ENCODE measurements at places on chromosomes 7 and 10.

DNA sequence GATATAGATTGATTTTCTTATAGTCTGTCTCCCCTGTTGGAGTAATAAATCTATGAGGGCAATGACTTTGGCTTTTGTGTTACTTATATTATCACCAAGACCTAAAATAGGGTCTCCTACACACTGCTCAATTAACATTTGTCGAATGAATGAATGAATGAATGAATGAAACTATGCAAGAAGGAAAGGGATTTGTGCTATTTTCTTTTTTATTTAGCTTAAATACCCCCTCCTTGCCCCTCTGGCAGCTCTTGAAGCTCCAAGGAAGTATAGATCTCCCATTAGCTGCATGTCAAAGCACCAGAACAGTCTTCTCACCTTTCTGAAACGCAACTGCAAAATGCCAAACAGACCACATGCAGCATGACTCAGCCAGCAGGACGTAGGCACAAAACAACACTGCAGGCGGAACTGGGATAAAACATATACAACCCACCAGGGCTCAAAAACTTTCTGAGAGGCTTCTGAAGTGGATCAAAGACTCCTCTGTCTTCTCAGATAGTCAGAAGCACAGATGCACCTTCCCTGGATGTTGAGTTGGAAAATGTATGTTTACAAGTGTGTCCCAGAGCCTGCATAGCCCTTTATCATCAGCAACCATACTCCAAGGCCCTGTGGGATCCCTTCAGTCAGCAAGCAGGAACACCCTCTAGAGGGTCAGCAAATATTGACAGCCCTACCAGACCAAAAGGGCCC lies 187.8 kb downstream of the NPSR1 start:
- DNase-seq, result no peak

GRCh38 chr10:22727663-22728062 lies 13.3 kb upstream of the PIP4K2A start:
- no peak for DNase-seq

DNA sequence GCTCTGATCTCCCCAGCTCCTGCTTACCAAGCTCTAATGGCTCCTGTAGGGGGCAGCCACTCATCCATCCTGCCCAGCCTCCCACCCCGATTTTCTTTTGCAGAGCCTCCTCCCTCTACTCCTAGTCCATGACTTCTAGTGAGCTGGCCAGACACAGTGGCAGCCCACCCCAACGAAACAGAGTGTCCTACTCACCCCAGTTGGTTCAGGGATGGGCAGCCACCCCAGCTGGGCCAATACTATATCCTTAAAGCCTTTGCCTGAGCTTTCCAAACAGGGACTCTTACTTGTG lies 77.1 kb downstream of the GRID1 start:
- DNase-seq, result no peak

- DNase-seq, result no peak
Measured at GRCh38 chr10:58174831-58175230, 92.9 kb downstream of the IPMK start.
